ENCODE measurements at places on chromosomes 4 and X.
A peak's percentile ranks its signal among the peaks of the same experiment; 100 is the strongest.

DNA sequence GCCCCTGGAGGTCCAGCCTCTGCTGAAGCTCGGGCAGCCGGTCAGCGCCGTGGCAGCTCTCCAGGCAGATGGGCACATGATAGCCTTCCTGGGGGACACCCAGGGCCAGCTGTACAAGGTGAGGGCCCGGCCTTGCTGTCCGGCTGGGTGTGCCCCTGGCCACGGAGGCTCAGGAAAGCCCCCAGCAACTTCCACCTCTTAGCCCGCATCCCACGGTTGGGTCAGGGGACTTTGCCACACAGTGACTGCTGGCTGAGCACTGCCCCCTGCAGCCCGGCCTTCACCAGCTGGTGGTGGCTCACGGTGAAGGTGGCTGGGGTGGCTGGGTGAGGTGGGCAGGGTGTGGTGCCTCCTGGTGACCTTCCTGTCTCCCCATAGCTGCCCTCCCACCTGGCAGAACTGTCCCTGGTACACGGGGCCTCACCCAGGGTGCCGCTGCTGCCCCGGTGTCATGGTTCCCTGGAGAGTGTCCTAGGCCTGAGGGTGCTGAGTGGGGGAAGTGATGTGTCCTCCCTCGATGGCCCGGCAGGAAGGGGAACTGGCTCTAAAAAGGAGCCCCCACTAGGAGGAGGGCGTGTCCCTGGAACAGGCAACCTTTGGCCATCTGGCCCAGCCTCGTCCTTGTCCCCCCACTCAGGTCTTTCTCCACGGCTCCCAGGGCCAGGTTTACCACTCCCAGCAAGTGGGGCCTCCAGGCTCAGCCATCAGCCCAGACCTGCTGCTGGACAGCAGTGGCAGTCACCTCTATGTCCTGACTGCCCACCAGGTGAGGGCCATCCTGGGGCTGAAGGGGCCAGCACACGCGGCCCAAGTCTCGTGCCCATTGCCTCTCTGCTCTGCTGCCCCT lies 4.5 kb downstream of the PLXNB3 start:
- DNase-seq, result no peak

DNA sequence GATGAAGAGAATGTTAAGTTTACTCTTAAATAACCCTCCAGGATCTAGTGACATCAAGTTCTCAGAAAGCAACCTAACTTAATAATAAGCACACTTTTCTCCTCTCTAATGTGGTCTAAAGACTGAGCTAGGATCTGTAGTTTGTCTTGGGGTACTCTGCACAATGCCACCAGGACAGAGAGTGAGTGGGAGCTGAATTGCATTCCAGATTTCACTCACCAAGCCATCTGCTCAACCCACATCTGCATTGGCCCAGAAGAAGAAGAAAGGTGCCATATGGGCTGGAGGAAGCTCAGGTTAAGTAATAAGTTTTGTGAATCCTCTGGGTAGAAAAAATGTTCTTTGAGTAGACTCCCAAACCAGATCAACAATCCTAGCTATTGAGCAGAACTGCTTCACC lies 384.6 kb downstream of the PPP3CA start:
- no peak for DNase-seq

- DNase-seq, result no peak
Measured at GRCh38 chr4:10173037-10173753, 56.6 kb upstream of the WDR1 start.

GRCh38 chrX:32571579-32571978 lies 639.8 kb downstream of the DMD start:
- DNase-seq, result no peak

DNA sequence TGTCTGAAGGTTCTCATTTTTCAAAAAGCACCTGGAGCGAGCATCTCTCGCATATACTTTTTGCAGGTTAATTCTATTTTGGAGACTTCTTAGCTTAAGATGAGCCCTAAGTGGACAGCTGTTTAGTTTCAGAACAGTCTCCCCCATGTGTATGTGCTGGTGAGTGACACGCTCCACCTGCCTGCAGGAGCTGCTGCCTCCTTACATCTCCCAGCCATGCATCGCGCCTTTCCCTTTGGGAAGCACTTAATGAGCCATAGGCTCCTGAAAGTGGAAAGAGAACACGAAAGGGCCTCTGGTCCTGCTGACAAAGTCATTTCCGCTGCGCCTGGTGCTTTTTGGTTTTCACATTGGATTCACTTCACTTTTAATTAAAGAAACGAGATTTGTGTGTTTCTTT lies 56.1 kb downstream of the TRIML2 start:
- DNase-seq, result no peak

GRCh38 chrX:72487661-72488060 lies 85.0 kb downstream of the HDAC8 start:
- DNase-seq, result no peak

- peak; percentile 22 for DNase-seq
Measured at GRCh38 chrX:119757979-119758730, at the start of gene SOWAHD. TSS of gene SOWAHD (plus strand) at chrX:119758588. CDS start at chrX:119758668, 80 bp downstream.

- DNase-seq, result no peak
Measured at GRCh38 chr4:147916351-147916750, 184.5 kb downstream of the ARHGAP10 start.
